ENCODE measurements at places on chromosomes 12 and 14.

DNA sequence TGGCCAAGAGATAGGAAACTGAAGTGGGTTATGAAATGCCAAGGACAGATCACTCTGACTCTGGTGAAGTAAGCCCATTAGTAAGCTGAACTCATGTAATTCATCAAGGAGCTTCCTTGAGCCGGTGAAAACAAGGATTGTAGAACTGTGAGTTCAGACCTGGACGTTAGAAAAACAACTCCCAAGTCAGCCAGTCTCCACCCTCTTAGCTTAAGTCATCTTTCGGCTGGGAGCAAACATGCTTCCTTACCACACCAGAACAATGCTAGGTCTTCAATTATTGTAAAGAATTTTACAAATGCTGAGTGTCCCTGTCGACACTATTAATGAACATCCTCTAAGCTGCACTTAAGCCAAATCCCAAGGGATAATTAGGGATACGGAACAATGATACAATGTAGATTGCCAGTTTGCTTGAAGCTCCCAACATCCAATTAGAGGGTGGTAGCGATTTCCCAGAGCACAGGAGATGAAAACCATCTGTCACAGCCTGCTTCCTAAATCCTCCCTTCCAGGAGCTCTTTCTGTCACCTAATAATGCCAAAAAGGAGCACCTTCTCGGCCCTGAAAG, 45.7 kb upstream of the VASH1 start:
- H3K4me3 ChIP-seq, result no peak overlapping the region
- no peak for DNase-seq
- H3K4me1 ChIP-seq, result no peaks in the 10 kb centered on the region

DNA sequence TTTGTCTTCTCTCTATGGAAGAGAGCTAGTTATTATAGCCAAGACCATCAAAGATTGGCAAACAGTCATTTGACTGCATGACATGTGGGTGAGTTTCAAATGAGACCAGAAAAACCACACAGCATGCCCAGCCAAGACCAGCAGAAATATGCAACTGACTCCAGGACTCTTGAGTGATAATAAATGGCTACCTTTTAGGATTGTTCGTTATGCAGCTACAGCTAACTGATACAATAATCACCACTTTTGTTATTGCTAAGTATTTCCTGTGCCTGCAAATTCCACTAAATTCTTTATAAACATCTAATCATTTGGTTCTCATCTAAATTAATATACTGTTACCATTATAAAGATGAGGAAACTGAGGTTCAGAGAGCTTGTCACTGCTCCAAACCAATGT, 528.4 kb upstream of the TBX3 start:
- no peak for DNase-seq
- H3K4me3 ChIP-seq, result no peak overlapping the region
- H3K36me3 ChIP-seq, result no peaks in the 10 kb centered on the region
- H3K4me1 ChIP-seq, result no peaks in the 10 kb centered on the region

- no peak for DNase-seq
- no peak overlapping the region for H3K4me3 ChIP-seq
- H3K27me3 ChIP-seq, result peaks cover 16% of the 10 kb centered on the region
- H3K4me1 ChIP-seq, result no peaks in the 10 kb centered on the region
- H3K27ac ChIP-seq, result no peak overlapping the region
Measured at GRCh38 chr14:92489394-92490238, 24.0 kb upstream of the RIN3 start.

DNA sequence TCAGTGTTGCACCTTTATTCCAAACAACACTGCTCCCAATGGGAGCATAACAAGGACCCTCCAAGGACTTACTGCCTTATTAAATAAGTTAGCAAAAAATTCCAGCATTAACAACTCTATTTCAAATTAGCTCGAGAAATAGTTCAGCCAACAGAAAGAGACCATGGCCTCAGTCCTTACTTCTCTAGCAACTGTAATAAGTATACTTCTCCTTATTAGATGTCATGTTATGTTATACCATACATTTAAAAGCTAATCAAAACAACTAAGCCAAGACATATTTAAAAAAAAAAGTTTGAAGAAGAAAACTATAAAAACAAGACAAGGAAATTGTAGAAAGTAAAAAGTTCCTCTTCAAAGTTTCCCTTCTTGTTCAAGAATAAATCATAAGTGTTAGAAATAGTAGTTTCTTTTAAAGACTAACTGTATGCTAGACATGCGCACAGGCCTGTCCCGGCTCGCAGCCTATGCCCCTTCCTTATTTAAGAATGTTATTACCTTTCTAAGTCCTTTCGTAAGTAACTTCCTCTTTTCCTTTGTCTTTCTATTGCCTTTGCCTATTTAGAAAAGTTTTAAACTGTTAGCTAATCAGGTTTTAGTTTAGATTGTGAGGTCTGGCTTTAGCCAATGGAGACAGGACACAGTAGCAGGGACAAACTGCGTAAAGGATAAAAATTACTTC, 68.6 kb downstream of the RESF1 start:
- H3K4me3 ChIP-seq, result no peak overlapping the region
- no peak overlapping the region for H3K27ac ChIP-seq
- peaks cover 26% of the 10 kb centered on the region for H3K4me1 ChIP-seq

- H3K27me3 ChIP-seq, result peaks cover 5% of the 10 kb centered on the region
- no peaks in the 10 kb centered on the region for H3K36me3 ChIP-seq
- no peaks in the 10 kb centered on the region for H3K4me1 ChIP-seq
- H3K4me3 ChIP-seq, result no peak overlapping the region
- no peak overlapping the region for H3K27ac ChIP-seq
Measured at GRCh38 chr12:125272383-125272933, 207.2 kb downstream of the AACS start.

DNA sequence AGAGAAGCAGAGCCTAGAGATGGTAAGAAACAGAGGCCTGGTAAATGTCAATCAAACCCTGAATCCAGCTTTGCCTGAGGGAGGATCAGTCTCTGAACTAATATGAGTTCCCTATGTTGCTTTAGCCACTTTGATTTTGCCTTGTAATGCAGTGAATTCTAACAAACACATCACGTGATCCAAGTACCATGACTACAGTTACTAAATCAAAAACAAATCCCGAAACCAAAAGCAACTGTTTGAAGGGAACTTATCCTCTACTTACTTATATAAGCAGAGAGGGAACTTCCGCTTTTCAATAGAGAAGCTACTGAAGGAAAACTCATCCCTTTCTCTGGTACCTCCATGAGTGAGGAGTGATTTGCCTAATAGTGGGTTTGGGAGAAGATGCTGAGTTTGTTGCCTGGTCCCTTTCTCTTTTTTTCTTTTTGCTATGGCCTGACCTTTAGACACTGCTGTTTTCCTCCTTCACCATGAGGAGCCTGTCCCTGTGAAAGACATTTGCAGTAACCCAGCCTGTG, 7.7 kb upstream of the PPTC7 start:
- no peaks in the 10 kb centered on the region for H3K27me3 ChIP-seq
- H3K27ac ChIP-seq, result peak overlapping the region; percentile 93
- no peaks in the 10 kb centered on the region for H3K36me3 ChIP-seq
- peaks cover 24% of the 10 kb centered on the region for H3K4me1 ChIP-seq

GRCh38 chr14:103545915-103546651, 16.4 kb downstream of the BAG5 start:
- DNase-seq, result no peak
- no peaks in the 10 kb centered on the region for H3K36me3 ChIP-seq
- H3K27ac ChIP-seq, result no peak overlapping the region
- no peaks in the 10 kb centered on the region for H3K4me1 ChIP-seq
- no peaks in the 10 kb centered on the region for H3K27me3 ChIP-seq

- no peaks in the 10 kb centered on the region for H3K27me3 ChIP-seq
- DNase-seq, result no peak
- no peaks in the 10 kb centered on the region for H3K4me1 ChIP-seq
Measured at GRCh38 chr12:97572220-97572619, 109.6 kb downstream of the RMST start.

DNA sequence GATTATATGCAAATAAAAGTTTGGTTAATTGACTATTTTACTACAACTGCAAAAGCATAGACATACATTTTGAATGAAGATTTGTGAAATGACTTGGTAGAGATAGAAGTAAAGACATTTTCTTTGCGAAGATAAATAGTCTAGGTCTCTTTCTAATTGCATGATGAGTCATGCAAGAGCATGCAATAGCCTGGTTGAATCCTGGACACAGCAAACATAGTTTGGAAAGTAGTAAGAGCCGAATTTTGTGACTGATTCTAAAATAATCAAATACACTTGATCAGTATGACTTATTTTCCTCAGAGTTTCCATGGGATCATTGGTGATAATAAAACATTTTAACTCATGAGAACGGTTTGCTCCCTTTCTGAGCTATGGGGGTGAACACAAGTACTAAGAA, 27.7 kb upstream of the CAND1 start:
- H3K4me1 ChIP-seq, result no peaks in the 10 kb centered on the region
- H3K27ac ChIP-seq, result no peak overlapping the region
- no peak for DNase-seq
- H3K36me3 ChIP-seq, result no peaks in the 10 kb centered on the region
- H3K27me3 ChIP-seq, result peaks cover 2% of the 10 kb centered on the region

DNA sequence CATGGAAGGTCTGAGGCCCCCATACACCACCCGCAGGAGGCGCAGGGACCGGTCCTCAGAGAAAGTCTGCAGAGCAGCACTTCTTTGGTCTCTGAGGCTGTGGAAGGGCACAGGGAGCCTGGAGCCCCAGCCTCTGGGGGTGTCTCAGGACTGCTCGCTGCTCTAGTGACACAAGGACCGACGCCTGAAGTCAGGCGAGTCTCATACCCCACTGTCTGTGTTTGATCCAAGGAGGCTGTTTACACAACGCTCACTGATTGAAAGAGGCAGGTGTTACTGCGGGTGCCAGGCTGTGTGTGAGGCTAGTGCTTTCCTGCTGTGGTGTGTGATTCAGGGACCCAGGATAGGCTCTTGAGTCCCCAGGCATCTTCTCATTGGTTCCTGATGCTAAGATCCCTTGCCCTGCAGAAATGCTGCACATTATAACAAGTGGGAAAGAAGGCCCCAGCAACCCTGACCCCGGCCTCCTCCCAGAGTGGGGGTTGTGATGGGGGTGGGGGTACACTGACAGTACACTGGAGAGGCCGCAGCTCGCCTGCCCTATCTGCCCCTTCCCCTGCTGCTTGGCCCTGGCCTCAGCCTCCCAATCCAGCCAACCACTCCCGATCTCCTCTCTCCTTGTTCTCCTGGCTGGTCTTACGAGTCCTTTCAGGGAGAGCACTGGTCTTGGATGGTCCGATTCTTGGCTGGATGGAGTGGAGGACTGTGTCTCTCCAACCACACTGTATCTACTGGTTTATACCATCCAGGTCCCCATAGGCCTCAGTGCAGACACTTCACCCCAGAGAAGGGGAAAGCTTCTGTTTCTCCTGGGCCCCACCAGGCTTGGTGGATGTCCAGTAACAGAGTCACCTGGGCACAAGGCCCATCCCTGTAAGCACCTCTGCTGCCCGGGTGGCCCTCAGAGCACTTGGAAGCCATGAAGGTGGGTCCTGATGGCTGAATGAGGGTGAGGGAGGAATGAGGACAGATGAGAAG, 6.6 kb downstream of the CACNA2D4 start:
- peaks cover 14% of the 10 kb centered on the region for H3K27me3 ChIP-seq
- DNase-seq, result peak; percentile 43
- no peaks in the 10 kb centered on the region for H3K36me3 ChIP-seq
- no peak overlapping the region for H3K27ac ChIP-seq
- H3K4me3 ChIP-seq, result no peak overlapping the region
- peaks cover 18% of the 10 kb centered on the region for H3K4me1 ChIP-seq

- H3K4me1 ChIP-seq, result peaks cover 24% of the 10 kb centered on the region
- peak; percentile 78 for DNase-seq
- H3K27me3 ChIP-seq, result no peaks in the 10 kb centered on the region
- peak overlapping the region; percentile 57 for H3K4me3 ChIP-seq
- no peaks in the 10 kb centered on the region for H3K36me3 ChIP-seq
- H3K27ac ChIP-seq, result peak overlapping the region; percentile 83
Measured at GRCh38 chr12:91687052-91688017, 458.3 kb downstream of the BTG1 start.

GRCh38 chr12:29730481-29730880, 53.3 kb downstream of the TMTC1 start:
- no peak for DNase-seq
- H3K4me3 ChIP-seq, result no peak overlapping the region
- H3K4me1 ChIP-seq, result no peaks in the 10 kb centered on the region
- H3K27me3 ChIP-seq, result no peaks in the 10 kb centered on the region
- H3K27ac ChIP-seq, result no peak overlapping the region

Data from activated CD4-positive, alpha-beta T cell treated with anti-CD3 and anti-CD28 coated beads, Interleukin-2, amount 10 ng/mL, durations not matched to agents 24 days and 14 days (primary cell).